ENCODE measurements at places on chromosomes 13 and 19. TPM values are rescaled to one million over a fixed set of nuclear protein-coding genes. Genes with fewer than 3 reads are reported as not detected.

GRCh38 chr13:23350009-23350408 is 83.5 kb downstream of the SACS start:
- H3K4me1 ChIP-seq, result no peaks in the 10 kb centered on the region
- no peak for DNase-seq
- H3K27ac ChIP-seq, result no peak overlapping the region
- no peaks in the 10 kb centered on the region for H3K27me3 ChIP-seq
- peaks cover 20% of the 10 kb centered on the region for H3K36me3 ChIP-seq
- H3K4me3 ChIP-seq, result no peak overlapping the region

DNA sequence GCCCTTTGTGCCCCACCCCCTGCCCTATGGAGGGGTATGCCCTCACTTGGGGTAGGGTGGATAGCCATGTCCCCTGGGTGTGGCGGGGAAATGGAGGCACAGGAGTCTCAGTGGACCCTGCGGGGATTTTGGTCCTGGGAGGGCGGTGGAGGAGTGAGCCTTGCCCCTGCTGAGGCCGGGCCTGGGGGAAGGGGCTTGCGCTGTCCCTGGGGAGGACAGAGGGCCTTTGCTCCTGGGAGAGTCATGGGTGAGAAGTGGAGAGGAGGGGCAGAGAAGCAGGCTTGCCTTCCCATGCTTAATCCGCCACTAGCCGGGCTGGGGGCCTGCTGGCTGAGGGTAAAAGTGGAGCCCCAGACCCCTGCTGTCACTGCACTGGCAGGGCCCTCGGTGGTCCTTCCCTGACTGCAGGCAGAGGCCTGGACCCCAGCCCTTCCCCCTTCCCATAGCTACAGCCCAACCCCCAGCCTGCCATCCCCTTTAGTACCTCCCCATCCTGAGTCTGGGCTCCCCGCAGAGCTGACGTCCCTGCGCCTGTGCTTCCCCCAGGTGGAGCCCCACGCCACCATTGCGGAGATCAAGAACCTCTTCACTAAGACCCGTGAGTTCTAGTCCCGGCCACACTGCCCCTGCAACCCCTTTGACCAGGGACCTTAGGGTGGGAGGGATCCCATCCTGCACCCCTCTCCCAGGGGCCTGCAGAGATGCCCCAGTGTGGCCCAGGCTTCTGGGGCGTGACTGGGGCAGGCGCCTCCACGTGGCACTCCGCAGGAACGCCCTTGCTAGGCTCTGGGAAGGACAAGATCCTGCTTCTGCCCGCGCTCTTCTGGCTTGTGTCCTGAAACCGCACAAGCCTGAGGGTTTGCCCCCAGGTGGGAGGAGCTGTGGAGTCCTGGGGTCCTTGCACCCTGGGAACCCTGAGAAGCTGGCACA is 8.9 kb downstream of the NDUFB7 start:
- no peak overlapping the region for H3K4me3 ChIP-seq
- no peaks in the 10 kb centered on the region for H3K27me3 ChIP-seq
- peaks cover 15% of the 10 kb centered on the region for H3K36me3 ChIP-seq

DNA sequence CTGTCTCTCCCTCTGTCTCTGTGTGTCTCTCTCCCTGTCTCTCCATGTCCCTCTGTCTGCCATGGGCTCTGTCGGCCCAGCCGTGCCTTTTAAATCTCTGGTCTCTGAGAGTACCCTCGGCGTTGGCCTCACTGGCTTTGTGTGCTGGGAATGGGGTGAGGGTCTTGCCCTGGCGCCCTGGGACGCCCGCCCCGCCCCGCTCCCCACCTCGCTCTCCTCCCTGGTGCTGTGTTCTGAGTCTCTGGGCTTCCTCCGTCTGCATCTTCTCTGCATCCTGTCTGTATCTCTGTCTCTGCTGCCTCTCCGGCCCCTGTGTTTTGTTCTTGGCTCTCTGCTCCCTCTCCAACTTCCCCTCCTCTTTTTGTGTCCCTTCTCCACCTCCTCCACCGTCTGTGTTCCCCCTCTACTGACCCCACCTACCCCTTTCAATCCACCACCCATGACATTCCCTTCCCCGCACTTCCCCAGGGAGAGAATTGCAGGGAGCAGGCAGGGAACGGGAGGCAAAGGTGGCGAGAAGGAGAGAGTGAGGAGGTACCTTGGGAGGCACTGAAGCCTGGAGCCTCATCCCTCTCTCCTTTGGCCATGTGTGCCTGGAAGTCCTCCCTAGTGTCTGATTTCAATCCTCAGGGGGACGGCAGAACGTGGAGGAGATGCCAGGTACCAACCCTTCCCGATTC is 4.0 kb upstream of the MEIS3 start:
- H3K4me3 ChIP-seq, result no peak overlapping the region
- H3K36me3 ChIP-seq, result no peaks in the 10 kb centered on the region
- DNase-seq, result no peak
- peaks cover 37% of the 10 kb centered on the region for H3K4me1 ChIP-seq
- peaks cover 25% of the 10 kb centered on the region for H3K27me3 ChIP-seq

DNA sequence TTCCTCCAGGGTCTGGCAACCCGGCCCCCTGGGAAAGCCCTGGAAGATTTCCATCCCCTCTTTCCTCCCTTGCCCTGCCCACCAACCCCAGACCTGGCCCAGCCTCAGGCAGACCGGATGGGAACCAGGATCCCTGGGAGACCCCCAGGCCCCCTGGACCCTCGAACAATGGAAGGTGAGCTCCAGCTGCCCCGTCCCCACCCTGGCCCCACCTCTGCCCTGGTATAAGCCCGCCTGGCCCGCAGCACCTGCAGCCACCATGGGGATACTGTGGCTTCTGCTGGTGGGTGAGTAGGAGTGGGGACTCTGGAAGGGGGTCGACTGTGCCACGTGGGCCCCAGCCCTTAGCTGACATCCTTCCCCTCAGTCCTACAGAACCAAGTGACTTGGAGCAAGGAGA is 32.4 kb downstream of the HPN start:
- no peaks in the 10 kb centered on the region for H3K36me3 ChIP-seq
- no peaks in the 10 kb centered on the region for H3K27me3 ChIP-seq
- DNase-seq, result no peak

- H3K27me3 ChIP-seq, result no peaks in the 10 kb centered on the region
- no peaks in the 10 kb centered on the region for H3K36me3 ChIP-seq
- no peak overlapping the region for H3K4me3 ChIP-seq
- H3K4me1 ChIP-seq, result no peaks in the 10 kb centered on the region
These were observed 72.8 kb downstream of the CCDC70 start for GRCh38 chr13:51934461-51935087.

GRCh38 chr19:57438925-57439324 is 3.8 kb downstream of the ZNF749 start:
- H3K36me3 ChIP-seq, result peaks cover 18% of the 10 kb centered on the region
- no peak overlapping the region for H3K4me3 ChIP-seq
- H3K27me3 ChIP-seq, result no peaks in the 10 kb centered on the region
- H3K4me1 ChIP-seq, result peaks cover 7% of the 10 kb centered on the region
- no peak for DNase-seq

GRCh38 chr13:114067381-114067885 is 65.0 kb downstream of the RASA3 start:
- DNase-seq, result no peak
- no peak overlapping the region for H3K27ac ChIP-seq
- H3K27me3 ChIP-seq, result no peaks in the 10 kb centered on the region
- H3K36me3 ChIP-seq, result no peaks in the 10 kb centered on the region
- H3K4me3 ChIP-seq, result no peak overlapping the region
- peaks cover 27% of the 10 kb centered on the region for H3K4me1 ChIP-seq

- no peak overlapping the region for H3K27ac ChIP-seq
- H3K4me1 ChIP-seq, result no peaks in the 10 kb centered on the region
- H3K4me3 ChIP-seq, result no peak overlapping the region
- no peak for DNase-seq
These were observed 288.0 kb upstream of the TMTC4 start for GRCh38 chr13:100962585-100962984.

DNA sequence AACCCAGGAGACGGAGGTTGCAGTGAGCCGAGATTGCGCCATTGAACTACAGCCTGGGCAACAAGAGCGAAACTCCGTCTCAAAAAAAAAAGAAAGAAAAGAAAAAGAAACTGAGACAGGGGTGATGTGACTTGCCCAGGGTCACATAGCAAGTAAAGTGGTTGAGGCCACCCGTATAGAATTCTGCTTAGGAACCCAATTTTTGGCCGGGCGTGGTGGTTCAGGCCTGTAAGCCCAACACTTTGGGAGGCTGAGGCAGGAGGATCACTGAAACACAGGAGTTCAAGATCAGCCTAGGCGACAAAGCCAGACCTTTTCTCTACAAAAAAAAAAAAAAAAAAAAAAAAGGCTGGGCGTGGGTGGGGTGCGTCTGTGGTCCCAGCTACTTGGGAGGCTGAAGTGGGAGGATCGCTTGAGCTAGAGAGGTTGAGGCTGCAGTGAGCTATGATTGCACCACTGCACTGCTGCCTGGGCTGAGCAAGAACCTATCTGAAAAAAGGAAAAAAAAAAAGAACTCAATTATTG is 1.3 kb downstream of the SNRPA start:
- peak overlapping the region; percentile 97 for H3K27ac ChIP-seq
- DNase-seq, result no peak
- peaks cover 12% of the 10 kb centered on the region for H3K4me1 ChIP-seq
- H3K4me3 ChIP-seq, result peak overlapping the region; percentile 90

The ZNF528 gene
- total RNA-seq, result 4.3 TPM

The PGLYRP1 gene
- not detected for total RNA-seq

The PRTN3 gene
- not detected for total RNA-seq

The LILRA2 gene
- total RNA-seq, result not detected

The LRRC63 gene
- 0.82 TPM for total RNA-seq

The CALM3 gene
- 272 TPM for total RNA-seq

The AMH gene
- 16.3 TPM for total RNA-seq

All from A673 (cell line).